ENCODE measurements at places on chromosomes 2 and 18.

DNA sequence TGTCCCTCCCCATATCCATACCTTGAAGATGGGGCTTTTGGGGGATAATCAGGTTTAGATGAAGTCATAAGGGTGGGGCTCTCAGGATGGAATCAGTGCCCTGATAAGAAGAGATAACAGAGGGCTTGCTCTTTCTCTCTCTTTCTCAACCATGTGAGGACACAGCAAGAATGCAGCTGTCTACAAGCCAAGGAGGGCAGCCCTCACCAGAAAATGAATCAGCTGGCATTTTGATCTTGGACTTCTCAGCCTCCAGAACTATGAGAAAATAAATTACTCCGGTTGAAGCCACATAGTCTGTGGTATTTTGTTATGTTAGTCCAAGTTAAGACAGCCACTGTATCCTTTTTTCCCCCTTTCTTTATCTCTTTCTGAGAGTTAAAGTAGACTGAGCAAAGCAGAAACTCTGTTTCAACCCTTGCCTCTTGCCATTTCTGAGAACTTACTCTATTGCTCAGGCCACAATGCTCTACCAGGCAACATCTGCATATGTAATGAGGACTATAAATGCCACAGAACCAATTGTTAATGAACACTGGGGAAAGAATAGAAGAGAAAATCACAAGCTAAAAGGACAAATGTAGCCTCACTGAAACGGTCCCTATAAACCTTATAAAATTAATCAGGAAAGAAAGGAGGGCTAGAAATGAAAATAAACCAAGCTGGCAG is 56.9 kb downstream of the SRBD1 start:
- no peak for DNase-seq

- DNase-seq = no peak
These were observed 127.4 kb downstream of the DPP4 start for GRCh38 chr2:161946489-161947107.

DNA sequence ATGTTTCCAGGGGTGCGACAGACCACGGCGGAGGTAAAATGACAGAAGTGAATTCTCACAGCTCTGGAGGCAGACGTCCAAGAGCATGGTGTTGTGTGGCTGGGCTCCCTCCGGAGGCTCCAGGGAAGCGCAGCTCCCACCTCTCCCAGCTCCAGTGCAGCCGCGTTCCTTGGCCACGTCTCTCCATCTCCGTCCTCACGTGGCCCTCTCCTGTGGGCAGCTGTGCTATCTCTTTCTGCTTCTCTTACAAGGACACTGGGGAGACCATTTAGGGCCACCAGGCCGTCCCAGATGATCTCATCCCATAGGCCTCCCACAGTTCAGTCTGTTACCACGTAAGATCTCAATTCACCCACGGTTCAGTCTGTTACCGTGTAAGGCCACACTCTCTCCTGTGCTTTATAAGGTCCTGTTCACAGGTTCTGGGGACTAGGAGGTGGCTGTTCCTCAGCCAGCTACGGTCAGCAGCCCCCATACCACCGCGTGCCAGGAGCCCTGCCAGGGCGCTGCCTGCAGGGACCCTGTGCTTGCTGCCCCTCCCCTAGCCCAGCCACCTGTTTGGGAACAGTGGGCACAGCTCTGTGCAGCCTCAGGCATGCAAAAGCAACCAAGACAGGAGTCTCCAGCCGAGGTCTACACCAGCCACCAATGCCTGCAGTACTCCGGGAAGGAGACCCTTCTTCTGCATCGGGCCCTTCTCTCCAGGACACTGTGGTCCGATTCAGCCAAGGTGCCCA is 2.9 kb upstream of the MAB21L4 start:
- DNase-seq = no peak

- no peak for DNase-seq
These were observed 92.5 kb downstream of the DGKD start for GRCh38 chr2:233446606-233447305.

DNA sequence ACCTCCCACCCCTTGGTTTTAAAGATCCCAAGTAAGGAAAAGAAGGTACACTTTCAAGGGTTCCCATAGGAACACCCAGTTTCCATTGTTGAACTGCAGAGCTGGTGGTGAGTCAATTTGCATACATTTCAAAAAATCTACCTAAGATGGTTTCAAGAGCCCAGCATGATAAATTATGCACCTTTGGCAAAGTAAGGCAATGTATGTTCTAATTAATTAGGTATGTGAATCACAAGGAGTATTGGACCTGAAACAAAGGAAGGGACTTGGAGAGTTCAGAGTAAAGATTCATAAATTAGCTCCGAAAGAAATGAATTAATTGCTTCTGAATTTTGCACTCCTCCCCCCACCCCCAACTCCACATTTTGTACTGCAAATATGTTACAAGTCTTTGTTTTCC is 459.7 kb downstream of the LRATD1 start:
- DNase-seq = no peak

Data from NCI-H526 (cell line).